ENCODE measurements at places on chromosomes 5 and 9.

DNA sequence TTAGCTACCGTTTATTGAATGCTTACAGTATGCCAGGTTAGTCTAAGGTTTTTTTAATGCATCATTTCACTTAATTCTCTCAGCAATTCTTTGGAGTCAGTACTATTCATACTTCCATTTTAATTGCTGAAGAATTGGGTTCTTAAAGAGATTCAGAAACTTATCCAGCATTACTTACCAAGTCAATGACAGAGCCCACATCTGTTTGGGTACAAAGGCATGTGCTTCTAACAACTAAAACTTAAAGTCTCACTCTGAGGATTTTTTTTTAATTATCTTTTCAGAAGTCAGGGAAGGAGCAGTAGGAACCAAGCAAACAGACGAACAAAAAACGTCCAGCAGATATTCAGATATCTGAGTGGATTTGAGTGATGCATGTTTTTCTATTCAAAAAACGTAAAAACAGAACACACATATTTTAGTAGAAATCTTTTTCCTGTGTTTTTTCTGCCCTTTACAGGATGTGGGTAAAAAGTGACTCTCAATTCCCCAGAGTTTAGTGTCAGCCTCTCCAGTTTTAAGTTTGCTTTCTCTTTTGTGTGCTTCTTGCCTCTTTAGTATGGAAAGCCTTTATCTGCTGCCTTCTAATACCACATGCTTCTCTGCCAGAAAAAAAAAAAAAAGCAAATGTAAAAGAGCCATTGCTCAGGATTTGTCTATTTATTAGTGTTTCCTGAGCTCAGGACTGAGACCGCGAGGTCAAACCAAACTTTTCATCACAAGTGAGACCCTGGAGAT, 118.0 kb downstream of the PRKACG start:
- no peak for DNase-seq

- peak; percentile 97 for DNase-seq
These were observed at the start of gene TRIM41 for GRCh38 chr5:181223058-181223728. TSS of gene TRIM41 (plus strand) at chr5:181223281. CDS start at chr5:181224000, 719 bp downstream.

GRCh38 chr5:2751592-2752021, at the start of gene IRX2:
TSS of gene IRX2 (minus strand) at chr5:2751677. CDS start at chr5:2751413, 264 bp downstream.
- DNase-seq, result peak; percentile 18

DNA sequence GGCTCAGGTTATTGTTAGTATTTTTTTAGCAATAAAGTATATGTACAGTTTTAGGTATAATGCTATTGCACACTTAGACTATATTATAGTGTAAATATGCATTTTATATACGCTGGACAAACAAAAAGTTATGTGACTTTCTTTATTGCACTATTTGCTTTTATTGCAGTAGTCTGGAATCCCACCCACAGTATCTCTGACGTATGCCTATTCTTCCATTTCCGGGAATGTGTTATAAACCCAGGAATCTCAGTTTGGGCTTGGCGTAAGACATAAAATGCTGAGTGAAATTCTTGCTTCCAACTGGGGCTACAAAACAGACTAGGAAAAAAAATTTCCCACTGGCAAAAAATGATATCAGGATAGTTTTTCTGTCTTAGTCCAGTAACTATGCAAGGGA, 119.1 kb downstream of the HTR1A start:
- DNase-seq, result no peak

DNA sequence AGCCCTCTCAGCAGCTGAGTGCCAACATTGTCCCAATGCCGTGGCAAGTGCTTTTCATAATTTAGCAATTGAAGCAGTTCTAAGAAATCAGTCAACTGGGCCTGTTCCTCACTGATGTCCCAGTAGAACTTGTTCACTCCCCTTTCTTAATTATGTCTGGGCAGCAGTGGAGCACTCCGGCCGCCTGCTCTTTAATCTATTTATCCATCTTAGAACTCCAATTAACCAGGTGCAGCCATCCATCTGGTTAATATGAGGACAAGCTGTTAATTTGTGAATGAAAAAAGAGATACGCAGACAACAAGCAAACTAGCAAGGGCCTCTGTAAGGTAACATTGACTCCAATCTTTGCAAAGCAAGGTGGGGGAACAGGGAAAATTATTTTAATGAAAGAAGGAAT, 39.4 kb downstream of the MAT2B start:
- no peak for DNase-seq

DNA sequence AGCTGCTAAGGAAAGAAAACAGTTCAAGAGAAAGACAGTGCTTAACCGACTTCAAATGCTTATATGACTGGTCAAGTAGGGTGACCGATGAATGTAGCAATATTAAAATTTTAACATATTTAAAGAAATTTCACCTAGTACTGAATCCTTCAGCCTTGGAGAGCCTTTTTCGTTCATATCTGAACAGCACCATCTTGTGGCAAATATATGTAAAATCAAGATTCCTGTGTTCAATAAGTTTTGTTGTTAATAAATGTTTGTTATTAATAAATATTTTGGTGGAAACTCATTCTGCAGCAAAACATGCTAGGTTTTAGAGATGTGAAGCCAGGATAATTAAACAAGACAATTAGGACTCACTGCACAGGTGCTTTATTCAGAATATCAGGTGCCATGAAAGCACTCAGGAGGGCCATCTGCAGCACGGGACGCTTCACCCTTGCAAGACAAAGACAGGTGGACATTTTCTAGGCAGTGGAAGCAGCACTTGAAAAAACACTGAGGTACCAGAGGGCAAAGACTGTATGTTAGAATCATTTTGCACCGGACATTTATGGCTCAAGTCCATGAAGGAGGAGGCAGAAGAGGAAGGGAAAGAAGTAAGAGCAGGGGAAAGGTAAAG, 15.6 kb downstream of the TICAM2 start:
- no peak for DNase-seq

- DNase-seq, result no peak
These were observed 164.4 kb downstream of the GAPVD1 start for GRCh38 chr9:125425901-125426515.

- peak; percentile 53 for DNase-seq
These were observed 11.3 kb downstream of the C9orf50 start for GRCh38 chr9:129609486-129610212.

DNA sequence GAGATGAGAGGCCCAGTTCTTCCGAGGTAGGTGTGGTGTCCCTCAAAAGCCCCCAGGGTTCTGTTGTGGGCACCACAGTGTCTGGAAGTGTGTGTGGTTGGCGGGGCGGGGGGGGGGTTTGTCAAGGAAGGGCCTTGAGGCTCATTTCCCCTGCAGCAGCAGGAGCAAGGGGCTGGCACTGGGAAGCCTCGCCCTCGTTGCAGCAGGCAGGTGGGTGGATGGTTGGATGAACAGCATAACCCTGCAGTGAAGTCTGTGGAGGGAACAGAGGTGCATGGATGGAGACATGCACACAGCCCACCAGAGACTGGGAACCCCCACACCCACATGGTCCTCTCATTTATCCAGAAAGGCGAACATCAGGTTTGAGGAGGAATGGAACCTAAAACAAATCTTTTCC, 2.0 kb upstream of the SPATA31E1 start:
- no peak for DNase-seq

DNA sequence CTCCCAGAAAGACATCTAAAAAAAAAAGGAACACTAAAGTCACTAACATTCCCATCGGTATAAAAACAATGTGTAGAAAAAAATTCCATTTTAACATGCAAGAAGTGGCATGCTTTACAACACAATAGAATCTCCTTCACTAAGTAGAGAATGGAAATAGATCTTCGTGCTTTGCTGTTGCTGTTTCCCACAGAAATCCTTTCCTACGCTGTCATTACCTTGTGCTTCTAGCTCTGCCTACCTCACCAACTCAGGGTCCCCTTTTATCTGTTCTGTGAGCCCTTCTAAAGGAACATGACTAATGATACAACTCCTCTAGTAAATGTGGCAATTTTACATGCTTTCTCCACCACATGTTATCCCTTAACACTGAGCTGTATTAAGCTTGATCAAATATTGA, 202.9 kb downstream of the MCTP1 start:
- no peak for DNase-seq

DNA sequence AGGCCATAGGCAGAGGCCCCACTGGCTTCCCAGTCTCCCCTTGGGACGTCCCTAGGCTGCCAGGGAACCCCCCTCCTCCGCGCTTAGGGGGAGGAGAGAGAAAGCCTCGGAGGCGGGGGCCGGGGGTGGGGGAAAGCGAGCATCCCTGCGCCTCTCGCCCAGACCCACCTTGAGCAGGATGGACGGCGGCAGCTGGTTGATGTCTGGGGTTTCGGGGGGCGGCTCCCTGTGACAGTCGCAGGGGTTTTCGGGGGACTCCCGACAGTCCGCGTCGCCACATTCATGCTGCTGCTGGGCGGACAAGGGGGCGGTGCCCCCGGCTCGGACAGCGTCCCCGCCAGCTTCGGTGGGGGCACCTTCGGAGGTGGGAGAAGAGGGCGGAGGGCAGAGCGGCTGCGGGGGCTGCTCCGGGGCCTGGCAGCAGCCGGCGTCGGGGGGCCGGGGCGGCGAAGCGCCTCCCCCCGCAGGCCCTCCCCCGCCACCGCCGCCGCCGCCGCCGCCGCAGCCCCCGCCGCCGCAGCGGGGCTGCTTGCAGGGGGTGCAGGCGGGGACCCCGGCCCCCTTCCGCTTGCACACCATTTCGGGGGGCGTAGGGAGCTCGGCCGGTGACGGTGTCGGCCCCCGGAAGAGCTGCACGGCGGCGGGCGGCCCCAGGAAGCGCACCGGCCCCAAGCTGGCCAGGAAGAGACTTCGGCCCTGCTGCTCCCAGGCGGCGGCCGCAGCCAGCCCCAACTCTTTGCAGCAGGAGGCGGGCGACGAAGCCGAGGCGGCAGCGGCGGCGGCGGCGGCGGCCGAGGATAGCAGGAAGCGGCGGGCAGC, 1.2 kb downstream of the FBXL17 start:
- DNase-seq, result peak; percentile 65

GRCh38 chr5:152404494-152404893, 585 bp downstream of the NMUR2 start:
- DNase-seq, result no peak

GRCh38 chr9:88168564-88168963, 30.3 kb upstream of the SPATA31C2 start:
- DNase-seq, result no peak

- peak; percentile 84 for DNase-seq
These were observed 42.8 kb downstream of the CAMSAP1 start for GRCh38 chr9:135864447-135865049.

- no peak for DNase-seq
These were observed 290.9 kb downstream of the CDK5RAP2 start for GRCh38 chr9:120289098-120289497.

DNA sequence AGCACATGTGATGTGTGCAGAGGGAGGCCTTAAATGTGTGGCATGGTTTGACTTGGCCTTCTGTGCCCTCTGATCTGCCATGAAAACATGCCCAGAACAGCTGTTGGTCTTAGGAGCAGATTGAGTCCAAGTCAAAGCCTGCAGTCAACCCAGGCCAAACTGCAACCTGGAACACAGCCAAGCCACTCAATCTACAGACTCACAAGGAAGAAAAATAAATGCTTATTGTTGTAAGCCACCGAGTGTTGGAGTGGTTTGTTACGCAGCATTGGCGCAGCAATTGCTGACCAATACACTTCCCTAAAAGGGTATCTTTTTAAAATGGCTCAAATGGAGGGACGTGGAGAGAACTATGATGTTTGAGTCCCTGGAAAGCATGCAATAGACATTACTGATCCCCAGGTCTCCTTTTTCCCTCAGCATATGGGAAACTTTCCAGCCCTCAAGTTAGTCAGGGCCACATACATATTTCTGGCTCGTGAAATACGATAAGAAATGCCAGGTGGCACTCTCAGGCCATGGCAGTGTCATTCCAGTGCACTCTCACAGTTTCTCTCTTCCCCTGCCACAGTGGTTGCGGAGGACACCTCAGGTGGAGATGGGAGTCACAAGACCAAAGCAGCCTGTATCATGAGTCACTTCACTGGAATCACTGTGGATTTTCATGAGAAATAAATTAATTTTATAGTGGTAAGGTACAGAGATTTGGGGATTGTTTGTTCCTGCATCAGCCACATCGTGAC, 168.0 kb upstream of the ZNF618 start:
- no peak for DNase-seq

DNA sequence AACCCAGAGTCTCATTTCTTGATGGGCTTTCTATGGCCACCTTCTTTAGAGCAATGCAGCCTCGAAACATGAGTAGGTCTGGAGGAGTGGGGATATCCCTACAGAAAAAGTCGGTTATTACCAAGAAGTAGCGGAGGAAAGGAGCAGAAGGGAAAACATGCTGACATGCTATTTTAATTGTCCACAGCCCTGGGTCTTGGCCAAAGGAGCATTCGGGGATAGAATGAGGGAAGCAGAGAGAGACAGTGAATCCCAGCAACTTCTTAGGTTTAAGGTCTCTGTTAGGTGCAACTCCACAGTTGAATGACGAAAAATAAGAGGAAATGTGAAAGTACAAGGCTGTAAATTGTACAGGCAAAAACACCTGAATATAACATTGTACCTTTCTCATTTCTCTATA, 506.7 kb upstream of the CDH18 start:
- no peak for DNase-seq

GRCh38 chr5:179452356-179453230, 97.8 kb upstream of the RUFY1 start:
- no peak for DNase-seq

DNA sequence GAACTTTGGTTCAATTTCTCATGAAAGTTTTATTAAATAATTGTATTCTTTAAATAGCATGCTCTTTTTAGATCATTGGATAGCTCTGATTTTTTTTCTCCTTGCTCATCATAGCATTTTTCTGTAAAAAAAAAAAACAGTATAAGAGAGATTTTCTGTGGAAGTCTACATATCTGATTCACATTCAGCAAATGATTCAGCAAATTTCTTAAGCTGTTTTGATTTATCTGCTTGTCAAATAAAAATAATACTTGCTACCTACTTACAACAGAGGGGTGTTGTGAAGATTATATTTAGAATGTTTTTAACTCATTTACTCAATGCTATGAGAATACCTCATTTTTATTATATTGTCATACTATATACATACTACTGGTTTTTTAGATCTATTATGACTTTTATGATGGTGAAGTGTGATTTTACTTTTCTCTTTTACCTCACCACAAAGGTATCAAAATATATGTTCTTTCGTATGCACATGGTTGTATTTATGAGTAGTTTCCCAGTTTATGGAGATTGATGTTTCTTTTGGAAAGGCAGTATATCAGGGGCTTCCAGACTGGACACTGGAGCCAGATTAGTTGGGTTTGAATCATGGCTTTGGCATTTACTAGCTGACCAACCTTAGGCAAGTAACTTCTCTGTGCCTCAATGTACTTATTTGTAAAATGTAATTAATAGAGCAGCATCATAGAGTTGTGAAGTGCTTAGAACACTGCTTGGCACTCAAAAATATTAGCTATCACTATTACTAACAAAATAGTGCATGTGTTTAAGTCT, 25.5 kb downstream of the TNPO1 start:
- no peak for DNase-seq

- DNase-seq, result no peak
These were observed 150.5 kb upstream of the ELL2 start for GRCh38 chr5:96112123-96112670.

DNA sequence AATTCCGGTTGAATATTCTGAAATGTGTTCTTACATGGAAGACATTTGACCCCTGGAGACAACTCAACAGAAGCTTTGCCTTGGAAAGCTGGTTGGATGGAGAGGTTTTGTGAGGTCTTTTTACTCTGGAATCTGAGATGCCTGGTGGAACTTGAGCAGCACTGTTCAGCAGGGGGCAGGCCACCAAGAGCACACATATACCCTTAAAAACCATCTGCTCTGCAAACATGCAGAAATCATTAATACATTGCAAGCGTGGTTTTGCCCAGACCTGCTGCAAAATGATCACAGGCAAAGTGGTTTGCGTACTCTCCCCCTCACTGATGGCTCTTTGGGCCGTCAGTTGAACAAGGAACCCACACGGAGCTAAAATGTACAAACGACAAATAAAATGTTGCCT, 32.8 kb upstream of the DAP start:
- no peak for DNase-seq

- no peak for DNase-seq
These were observed 24.2 kb downstream of the TNFAIP8 start for GRCh38 chr5:119379942-119380547.

All from activated T-cell treated with anti-CD3 and anti-CD28 coated beads, Interleukin-2, amount 50 U/mL, for 48 hours (primary cell).